ENCODE measurements at places on chromosomes 7 and 10.

DNA sequence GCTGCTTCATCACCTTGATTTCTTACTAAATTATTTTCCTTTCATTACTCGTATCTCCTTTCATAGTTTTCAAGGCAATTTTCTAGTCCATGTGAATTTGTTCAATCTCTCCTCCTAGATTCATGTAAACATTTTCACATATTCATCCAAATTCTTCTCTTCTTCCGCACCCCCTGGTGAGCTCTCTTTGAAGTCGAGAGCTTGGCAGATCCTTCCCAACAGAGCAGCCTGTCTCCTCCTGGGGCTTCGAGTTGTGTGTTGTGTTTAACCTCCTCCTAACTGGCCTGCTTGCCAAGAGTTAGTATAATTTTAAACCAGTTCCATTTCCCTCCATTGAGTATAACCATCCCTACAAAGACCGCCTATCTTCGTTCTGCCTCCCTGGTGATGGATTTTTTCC is 272.4 kb upstream of the CELF2 start:
- peak; percentile 77 for DNase-seq

GRCh38 chr7:146768957-146769356 is 652.4 kb downstream of the CNTNAP2 start:
- no peak for DNase-seq

DNA sequence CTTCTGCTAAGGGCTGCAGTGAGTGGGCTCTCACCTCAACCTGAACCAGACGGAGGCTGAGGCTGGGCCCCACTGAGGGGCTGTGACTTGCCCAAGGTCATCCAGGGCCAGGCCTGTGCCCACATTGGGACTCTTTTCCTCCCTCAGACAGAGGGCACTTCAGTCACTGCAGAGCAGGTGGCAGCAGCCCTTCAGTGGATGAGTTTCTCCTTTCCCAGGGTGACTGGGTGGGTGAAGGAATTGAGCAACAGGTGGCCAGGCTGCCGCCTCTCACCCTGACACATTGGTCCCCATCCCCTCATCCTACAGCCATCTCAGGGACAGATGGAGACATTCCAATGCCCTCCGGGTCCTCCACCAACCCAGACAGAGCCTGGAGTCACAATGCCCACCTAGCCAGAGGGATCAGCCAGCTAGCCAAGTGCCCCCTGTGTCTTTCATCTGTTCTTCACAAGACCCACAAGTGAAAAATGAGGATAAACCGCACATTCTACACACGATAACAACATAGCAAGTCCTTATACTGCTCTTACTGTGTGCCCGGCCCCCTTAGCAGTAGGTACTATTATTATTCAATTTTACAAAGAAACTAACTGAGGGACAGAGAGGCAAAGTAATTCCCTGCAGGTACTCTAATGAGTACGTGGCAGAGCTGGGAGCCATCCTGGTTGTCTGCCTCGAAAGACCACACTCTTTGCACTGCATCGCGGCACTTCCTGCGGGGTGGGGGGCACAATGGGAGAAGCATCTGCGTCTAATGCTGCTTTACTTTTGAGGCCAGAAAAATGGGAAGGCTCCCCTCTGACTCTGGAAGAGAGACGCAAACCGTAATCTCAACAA is 1.7 kb upstream of the SLC18A3 start:
- DNase-seq: no peak

DNA sequence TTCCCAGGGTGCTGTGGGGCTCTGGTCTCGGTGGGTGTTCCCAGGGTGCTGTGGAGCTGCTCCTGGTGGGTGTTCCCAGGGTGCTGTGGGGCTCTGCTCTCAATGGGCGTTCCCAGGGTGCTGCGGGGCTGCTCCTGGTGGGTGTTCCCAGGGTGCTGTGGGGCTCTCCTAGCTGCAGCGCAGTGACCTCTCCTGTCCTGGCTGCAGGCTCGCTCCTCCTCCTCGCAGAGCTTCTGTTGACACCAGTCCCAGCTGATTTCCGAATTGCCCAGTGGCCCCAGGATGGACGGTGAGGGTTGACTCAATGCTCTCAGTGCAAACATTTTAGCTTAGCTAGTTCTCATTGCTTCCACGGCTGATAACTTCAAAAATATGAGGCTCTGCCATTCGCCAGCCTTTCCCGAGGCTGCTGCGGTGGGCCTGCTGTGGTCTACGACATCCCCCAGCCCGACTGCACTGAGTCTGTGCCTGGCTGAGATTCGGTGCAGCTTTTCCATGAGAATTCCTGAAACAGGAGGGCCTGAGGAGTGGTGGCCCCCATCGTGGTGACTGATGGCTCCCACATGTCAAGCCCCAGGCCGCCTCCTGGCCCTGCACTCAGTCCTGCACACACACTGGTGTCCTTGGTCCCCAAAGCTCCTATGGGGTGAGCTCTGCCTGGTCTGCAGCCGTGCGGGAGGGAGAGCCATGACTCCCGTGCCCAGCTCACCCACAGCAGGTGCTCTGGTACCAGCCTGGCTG is 58.3 kb upstream of the NKX6-2 start:
- no peak for DNase-seq

- no peak for DNase-seq
These were observed 195.5 kb upstream of the CDC14C start for GRCh38 chr7:48728799-48729198.

- DNase-seq: no peak
These were observed at the start of gene ELFN1 for GRCh38 chr7:1669954-1670893. ELFN1 (plus strand) TSS chr7:1670277; CDS start chr7:1744597, 74,320 bp downstream.

GRCh38 chr10:103502849-103503660 is 9.6 kb downstream of the NEURL1 start:
- no peak for DNase-seq

- no peak for DNase-seq
These were observed 51.8 kb downstream of the TMEM209 start for GRCh38 chr7:130153211-130153908.

DNA sequence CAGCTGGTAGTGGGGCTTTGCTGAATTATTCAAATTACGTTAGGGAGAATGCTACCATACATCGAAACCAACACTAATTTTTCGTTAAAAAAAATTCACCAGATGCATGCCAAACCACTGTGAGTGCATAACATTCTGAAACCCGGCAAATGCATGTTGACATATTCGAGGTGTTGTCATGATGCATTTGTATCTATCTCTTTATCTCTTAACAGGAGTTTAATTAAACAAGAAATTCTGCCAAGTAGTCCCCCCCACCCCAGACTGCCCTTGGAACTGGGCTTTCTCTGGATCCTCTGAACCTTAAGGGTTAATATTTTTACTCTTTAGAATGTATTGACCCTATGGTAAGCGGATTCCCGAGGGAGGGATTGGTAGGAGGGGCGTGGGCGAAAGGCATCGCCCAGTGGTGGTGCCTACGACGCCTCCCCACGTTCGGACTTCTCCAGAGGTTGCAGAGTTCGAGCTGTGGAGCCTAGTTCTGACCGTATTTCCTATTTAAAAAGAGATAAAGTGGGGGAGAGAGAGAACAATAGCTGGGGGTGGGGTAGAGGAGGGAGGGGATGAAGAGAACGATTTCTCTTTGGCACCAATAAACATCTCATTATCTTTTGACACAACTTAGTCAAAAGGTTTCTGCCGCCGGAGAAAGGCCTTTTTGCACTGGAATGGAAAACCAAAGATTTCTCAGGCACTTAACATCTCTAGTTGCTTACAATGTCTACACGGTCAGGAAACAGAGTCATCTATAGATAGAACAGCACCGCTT is 7.2 kb downstream of the DLX6 start:
- no peak for DNase-seq

GRCh38 chr10:8712656-8713055 is 658.2 kb downstream of the GATA3 start:
- no peak for DNase-seq

DNA sequence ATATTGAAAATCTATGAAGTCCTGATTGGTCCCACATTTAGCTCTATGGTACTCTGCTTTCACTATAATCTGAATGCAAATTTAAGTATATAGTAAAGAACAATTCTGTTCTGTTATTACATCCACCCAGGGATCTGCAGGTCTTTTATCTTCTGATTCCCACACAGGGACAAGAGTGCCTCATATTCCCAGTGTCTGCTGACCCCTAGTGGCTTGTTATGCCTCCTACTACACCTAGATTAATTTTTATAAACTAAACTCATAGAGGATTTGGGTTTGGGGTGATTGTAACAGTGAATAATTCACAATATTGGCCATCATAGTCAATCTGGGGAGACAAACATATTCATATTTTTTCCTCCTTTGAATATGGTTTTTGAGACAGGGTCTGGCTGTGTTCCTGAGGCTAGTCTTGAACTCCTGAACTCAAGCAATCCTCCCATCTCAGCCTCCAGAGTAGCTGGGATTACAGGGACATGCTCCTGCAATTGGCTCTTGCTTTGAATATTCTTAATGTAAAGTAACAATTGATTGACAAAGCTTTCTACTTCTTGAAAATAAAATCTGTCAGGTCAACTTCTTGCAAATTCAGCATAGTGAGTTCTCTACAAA is 282.1 kb downstream of the KCND2 start:
- DNase-seq: peak; percentile 80

DNA sequence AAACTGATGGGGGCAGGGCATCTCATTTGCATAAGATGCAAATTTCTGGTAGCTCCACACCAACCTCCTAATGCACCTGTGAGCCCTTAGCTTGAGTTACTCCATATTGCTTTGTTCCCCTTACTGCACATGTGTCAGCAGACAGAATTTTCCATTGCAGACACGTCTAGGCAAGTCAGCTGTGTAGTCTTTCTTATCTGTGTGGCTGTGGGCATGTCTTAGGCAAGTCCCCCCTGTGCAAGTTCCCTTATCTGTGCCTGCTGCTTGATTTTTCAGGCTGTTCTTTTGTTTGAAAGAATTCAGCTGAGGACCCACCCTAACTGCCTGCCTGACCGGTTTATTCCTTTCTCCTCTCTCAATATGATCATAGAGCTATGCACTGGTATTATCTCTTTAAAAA is 28.5 kb upstream of the TRIM24 start:
- DNase-seq: no peak

DNA sequence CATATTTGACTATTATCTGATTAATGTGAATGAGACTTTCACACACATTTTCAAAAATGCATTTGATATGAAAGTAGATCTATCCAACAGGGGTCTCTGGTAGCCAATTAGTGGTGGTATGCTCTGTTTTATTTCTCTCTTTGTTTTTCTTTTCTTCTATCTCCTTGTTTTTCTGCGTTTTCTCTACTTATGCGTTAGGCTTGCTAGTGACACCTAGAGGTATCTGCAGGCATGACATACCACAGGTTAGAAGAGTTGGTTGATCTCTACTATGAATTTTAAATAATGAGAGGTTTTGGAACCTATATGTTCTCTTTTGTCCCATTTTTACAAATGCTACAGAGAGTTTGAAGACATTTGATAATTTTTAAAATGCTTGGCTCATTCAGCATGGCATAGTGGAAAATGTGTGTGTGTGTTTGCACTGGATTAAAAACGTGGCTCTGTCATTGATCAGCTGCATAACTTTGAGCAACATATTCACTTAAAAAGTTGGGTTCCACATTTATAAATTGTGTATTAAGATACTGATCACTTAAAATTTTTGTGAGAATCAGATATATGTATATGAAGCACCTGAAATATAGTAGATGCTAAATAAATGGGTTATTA is 28.1 kb upstream of the PLXDC2 start:
- peak; percentile 89 for DNase-seq

DNA sequence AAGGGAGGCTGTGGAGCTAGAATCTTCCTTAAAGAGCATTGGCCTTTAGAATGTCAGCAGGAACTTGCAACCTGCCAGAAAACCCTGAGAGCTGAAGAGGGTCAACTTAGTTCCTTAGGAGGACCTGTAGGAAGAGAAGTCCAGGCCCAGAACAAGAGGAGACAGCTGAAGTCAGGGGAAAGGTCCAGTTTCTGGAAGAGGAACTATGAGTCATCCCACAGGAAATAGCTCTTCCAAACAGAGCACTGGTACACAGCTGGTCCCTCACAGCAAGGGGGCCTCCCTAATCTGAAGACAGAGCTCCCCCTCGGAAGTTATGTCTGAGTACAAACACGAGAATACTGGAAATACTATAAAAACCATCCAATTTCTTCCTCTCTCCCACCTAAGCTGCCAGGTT is 98.9 kb downstream of the HERPUD2 start:
- peak; percentile 88 for DNase-seq

DNA sequence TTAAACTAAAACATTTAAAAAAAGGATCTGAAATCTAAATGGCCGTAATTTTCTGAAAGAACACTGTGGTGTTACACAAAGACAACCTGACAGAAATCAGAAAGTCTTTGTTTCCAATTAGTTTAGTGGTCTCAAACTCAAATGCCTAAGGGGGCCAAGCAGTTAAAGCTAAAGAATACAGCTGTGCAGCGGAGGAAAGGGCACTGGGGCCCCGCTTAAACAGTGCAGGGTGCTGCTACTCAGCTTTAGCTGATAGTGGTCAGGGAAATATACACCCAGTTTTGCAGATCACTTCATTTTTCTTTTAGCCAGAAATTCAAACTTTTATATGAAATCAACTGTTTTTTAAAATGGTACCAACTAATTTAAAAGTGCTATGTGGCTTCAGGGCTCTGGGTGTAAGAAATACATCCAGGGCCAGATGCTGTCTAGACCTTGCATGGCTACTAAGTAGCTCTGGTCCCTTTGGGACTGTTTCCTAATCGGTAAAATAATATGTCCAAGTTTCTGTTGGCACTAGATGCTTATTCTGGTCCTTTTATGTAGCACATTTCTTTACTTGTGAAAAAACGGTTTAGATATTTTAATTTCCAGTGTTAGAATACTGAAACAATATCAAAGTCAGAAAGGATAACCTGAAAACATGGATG is 161.8 kb upstream of the LAMB4 start:
- no peak for DNase-seq

DNA sequence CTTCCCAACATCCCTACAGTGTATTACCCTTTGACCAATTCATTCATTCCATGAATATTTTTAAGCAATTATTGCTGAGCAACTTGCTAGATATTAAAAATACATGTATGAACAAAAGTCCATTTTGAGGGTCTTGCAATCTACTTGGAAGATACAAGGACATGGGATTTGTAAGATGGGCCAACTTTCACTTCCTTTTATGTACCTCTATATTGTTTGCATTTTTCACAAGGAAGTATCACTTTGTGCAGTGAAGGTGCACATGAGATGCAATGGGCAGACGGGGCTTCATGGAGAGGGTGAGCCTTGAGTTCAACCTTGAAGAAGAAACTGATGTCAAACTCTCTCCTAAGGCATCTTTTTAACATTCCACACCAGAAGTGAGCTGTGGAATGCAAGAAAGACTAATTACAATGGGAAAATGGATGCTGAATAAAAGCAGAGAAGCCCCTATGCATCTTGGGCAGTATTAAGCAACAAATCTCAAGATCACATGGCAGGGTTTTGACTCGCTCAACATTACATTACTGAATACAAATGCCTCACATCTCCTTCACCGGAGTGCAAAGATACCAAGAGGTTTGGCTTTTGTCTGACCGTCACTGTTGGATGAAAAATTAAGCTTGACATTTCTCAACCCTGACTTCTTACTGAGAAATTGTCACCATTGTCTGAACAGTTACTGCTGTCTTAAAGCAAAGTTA is 341.5 kb downstream of the ELMO1 start:
- DNase-seq: no peak

GRCh38 chr10:71840177-71840957 is 10.7 kb downstream of the PSAP start:
- peak; percentile 98 for DNase-seq

Data from choroid plexus epithelial cell (primary cell).